Stimulated activated CD8-positive, alpha-beta memory T cell treated with anti-CD3 and anti-CD28 coated beads, Interleukin-2, amount 100 ng/mL, for 1 hour (primary cell): ENCODE measurements at places on chromosomes 12 and 14.

DNA sequence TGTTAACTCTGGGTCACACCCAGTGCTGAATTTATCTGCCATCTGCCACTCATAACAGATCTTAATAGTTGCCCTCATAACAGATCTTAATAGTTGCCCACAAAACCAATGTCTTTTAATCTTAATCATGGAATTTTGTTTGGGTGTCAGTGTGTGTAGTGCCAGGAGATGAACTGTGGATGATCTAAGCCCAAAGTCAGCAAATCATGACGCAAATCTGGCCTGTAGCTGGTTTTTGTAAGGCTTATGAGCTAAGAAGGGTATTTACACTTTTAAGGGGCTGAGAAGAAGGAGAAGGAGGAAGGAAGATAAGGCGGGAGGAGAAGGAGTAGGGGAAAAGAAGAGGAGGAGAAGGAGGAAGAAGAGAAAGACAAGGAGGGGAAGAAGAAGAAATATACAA lies 10.0 kb upstream of the IL26 start:
- no peak for DNase-seq

DNA sequence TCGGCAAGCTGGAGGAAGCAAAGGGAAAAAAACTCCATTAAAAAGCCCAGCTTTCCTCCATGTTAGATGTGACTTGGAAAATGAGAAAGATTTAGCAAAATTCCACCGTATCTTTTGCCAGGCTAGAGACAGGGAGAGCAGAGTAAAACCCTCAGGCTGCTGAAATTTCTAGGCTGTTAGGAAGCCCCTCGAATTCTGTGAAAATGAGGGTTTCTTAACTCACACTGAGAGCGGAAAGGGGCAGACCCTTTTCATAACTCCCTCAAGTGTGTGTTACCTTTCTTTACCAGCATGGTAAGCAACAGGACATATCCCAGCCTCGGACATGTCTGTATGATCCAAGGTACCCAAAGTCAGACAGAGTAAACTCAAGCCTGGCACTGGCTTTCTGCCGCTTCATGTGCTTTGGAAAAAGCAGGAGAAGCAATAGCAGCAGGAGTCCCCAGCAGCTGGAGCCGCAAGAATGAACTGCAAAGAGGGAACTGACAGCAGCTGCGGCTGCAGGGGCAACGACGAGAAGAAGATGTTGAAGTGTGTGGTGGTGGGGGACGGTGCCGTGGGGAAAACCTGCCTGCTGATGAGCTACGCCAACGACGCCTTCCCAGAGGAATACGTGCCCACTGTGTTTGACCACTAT lies at the start of gene RHOJ:
RHOJ (plus strand) TSS at position 37 of the 637 bp plus-strand sequence; CDS start at position 464, 427 bp downstream.
- DNase-seq: no peak

GRCh38 chr14:68945585-68946488 lies 33.3 kb downstream of the ACTN1 start:
- no peak for DNase-seq

DNA sequence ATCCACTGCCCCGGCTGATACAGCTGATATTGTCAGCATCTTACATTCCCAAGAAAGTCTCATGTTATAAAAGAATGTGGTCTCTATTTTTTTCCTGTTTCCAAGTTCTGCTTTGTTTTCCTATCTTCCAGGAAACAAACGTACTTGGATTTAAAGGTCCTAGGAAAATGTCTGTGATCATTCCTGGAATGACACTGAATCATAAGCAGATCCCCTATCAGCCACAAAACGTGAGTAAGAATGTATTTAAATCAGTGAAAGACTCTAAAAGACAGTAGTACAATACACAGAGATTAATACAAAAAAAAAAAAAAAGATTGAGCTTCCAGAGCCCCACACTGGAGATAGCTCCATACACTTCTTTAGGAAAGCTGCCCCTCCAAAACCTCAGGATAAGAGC lies 21.7 kb upstream of the TEAD4 start:
- no peak for DNase-seq

- DNase-seq: no peak
Measured at GRCh38 chr14:104514156-104514848, 65.3 kb upstream of the C14orf180 start.

DNA sequence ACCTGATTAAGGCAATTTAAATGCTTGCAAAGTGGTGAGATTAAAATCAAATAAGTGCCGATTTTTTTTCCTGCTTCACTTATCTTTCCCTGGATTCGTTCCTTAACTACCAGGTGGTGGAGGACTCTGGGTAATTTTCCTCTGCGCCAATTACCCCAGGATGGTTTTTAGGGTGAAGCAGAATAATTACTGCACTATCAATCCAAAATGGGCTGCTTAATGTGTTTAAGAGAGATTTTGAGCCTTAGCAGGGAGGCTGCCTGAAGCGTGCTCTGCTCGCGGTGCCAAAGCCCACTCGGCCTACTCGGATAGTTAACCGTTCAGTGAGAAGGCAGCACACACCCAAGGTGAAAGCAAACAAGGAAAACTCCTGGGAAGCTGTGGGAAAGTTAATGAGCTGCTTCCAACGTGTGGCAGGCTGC lies 274.9 kb upstream of the LMO3 start:
- DNase-seq: no peak

GRCh38 chr14:81400852-81401251 lies 728 bp upstream of the STON2 start:
- DNase-seq: no peak

DNA sequence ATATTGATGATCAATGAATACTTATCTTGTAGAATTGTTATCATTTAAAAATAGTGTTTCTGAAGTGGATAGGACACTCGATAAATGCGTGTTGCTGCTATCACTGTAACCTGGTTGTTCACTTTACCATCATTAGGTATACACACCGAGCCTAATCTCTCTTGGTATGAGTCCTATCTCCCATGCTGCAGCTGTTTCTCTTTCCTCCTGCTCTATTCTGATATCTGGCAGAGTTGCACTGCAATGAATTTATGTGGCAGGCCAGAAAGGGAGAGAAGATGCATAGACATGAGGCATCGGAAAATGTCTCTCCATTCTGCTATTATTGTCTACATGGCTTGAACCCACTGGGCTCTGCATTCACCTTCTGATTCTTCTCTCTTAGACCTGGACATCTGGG lies 26.7 kb downstream of the KCNK10 start:
- DNase-seq: no peak

DNA sequence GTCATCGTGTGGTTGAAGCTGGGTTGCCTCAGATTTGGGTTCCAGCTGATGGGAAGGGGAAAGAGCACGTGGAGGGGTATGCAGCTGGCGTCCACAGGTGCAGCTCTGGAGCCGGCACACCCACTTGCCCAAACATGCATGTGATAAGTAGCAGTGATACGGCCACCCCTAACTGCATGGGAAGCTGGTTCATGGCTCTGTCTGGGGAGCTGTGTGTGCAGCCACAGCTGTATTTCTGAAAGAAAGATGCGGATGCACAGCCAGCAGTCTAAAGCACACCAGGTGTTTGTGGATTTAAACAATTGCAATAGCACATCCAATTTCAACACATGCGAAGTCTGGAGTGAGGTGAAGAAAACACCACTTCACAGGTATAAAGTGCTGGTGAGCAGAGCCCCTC lies 181.4 kb downstream of the EFCAB11 start:
- no peak for DNase-seq

- DNase-seq: no peak
Measured at GRCh38 chr12:121718653-121719239, 6.2 kb downstream of the TMEM120B start.

- no peak for DNase-seq
Measured at GRCh38 chr14:76236172-76237130, 84.7 kb downstream of the GPATCH2L start.

GRCh38 chr12:77189458-77189857 lies 124.1 kb upstream of the E2F7 start:
- no peak for DNase-seq

DNA sequence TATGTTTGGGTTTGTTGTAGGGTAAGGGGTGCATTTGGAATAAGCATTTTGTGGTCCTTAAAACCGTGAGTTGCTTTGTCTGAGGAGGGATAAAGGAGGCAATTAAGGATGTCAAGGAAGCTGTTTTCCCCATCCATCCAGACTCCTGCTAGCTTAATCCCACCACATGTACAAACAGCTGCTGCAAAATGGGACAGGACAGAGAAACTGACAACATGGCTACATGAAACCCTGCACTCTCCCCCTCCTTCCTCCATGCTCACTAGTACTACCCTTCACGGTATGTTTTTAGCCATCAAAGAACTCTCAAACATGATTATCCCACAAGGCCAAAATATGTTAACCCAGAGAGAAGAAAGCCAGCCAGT lies 20.6 kb downstream of the ST8SIA1 start:
- DNase-seq: no peak

GRCh38 chr12:2165021-2165420 lies 112.2 kb downstream of the CACNA1C start:
- no peak for DNase-seq

GRCh38 chr14:38316922-38317321 lies 61.0 kb upstream of the CLEC14A start:
- DNase-seq: no peak

- no peak for DNase-seq
Measured at GRCh38 chr12:68871921-68872320, 61.0 kb downstream of the CPM start.

GRCh38 chr12:6327229-6328041 lies 14.4 kb downstream of the TNFRSF1A start:
- no peak for DNase-seq

- no peak for DNase-seq
Measured at GRCh38 chr14:69137843-69138535, 14.9 kb downstream of the DCAF5 start.

- DNase-seq: no peak
Measured at GRCh38 chr14:36989806-36990205, 182.6 kb downstream of the SLC25A21 start.

- DNase-seq: no peak
Measured at GRCh38 chr14:21263284-21264024, 5.8 kb downstream of the HNRNPC start.

DNA sequence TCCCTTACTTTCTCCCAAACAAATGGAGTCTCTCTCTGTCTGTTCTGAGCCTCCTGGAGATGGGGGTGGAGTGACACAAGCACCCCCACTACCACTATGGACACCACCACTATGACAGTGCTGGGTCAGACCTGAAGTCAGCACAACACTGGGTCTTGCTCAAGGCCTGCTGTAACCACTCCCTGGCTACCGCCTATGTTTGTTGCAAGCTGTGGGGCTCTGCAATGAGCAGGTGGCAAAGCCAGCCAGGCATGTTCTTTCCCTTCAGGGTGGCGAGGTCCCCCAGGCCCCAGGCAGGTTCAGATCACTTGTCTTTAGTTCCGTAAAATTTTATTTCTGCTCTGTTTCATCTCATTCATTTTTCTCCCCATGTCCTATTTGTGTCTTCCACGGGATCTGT lies 349.8 kb downstream of the TMEM121 start:
- DNase-seq: no peak

DNA sequence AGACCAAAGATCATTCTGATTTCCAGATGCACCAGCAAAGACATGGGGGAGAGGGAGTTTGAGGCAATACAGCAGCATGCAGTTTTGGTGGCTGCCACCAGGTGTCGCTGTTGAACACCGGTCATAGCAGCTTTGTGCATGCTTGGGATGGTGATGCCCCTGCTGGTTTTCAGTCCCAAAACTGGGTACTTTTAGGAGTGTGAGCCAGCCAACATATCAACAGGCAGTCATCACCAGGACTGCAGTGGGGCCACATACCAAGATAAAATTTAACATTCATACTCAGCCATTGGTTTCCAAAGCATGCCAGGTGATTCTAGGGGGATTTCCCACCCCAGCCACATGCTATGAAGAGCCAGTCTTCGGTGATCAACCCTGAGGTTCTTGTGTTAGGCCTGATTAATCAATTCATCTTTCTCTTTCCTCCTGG lies 64.2 kb downstream of the PHETA1 start:
- DNase-seq: no peak

DNA sequence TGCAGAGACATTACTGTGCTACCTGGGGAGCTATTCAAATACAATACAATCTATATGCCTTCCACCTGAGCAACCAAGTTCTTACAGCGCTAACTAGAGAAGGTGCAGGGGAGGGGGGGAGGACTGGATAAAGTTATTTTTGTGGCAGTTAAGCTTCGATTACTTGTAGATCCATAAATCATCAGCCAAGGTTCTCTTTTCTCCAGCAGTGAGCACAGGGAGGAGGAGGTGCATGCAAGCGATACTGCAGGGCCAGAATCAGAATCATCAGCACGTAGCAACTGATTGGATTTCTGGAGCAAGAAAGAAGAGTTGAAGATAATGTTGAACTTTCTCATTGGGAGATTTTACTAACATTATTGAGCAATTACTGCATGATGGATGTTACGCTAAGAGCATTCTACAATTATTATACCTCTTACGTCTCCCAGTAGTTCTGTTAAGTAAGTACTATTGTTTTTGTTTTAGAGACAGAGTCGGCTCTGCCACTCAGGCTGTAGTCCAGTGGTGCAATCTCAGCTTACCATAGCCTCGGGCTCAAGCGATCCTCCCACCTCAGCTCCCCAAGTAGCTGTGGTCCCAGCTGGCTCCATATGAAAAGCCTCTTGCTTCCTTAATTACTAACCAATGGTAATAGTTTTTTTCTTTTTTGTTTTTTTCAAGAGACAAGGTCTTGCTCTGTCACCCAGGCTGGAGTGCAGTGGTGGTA lies 74.6 kb upstream of the EEA1 start:
- DNase-seq: no peak

- no peak for DNase-seq
Measured at GRCh38 chr12:77788231-77789168, 42.2 kb upstream of the NAV3 start.

DNA sequence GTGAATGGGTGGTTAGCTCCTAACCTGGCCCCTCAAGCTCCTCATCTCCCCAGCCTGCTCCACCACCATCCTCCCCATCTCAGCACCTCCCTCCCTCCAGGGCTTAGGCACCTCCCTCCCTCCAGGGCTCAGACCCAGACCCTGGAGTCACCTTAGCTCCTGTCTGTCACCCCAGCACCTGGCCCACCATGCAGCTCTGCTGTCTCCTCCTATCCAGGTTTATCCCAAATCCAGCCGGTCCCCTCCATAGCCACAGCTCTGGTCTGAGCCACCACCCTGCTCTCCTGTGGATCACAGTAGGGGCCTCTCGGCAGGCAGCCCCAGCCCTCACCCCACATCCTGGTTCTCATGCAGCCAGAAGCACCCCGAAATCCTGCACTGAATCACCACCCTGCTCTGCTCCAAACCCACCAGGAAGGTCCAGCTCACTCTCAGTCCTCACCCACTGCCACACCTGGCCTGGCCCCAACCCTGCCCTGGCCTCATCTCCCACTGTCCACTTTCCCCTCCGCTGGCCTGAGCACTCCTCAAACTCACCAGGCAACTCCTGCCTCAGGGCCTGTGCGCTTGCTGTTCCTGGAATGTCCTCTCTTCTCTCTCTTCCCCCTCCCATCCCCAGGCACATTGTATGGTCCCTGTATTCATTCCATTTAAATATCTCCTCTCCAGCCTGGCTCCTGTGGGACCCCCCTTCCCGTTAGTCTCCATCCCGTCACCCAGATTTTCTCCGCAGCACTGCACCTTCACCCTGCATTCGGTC lies 62.6 kb downstream of the DIO3 start:
- DNase-seq: no peak

- no peak for DNase-seq
Measured at GRCh38 chr12:132618683-132619043, at the start of gene P2RX2. Gene P2RX2, plus strand, starts transcription at chr12:132618776. Its CDS starts 41 bp downstream, at chr12:132618817.
